HL-60 (cell line): ENCODE measurements at places on chromosomes 12 and 14.

DNA sequence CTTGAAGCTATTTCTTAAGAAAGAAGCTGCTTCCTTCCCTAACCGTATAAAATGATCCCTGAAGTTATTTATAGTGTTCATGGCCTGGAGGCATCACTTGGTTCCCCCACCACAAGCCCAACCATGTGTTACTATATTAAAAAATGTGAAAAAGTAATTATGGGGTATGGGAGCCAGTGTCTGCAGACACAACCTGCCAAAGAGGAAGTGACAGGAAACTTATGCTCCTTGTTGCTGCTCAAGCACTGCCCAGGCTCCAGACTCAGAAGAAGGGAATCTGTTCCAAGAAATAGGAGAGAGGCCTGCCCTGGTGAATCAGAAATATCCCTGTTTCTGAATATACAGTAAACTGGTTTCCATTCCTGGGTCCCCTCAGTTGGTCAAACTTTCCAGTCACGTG lies 217.2 kb upstream of the BMP4 start:
- no peak for DNase-seq

DNA sequence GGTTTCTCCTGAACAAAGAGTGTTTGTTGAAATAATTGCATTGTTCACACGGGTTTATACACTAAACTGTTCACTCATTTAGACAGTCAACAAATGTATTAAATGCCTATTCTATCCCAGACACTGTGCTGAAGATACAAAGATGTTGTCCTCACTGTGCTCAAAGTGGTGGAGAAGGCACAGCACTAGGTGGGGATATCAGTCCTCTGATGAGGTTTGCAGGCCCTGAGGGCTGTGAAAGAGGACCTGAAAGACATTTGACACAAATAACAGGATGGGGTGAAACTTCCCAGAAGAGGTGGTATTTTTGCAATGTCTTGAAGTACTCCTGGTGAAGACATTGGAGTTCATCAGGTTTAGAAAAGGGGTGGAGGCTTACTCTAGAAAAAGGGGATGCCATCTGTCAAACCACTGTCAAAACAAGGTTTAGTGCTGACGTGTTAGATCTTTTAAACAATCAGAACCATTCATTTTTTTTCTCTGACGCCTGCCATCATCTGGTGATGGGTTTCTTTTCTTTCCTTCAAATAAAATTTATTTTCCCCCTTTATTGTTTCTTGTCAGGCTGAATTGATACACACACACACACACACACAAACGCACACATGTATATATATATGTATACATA lies 69.5 kb downstream of the ACSS3 start:
- no peak for DNase-seq

DNA sequence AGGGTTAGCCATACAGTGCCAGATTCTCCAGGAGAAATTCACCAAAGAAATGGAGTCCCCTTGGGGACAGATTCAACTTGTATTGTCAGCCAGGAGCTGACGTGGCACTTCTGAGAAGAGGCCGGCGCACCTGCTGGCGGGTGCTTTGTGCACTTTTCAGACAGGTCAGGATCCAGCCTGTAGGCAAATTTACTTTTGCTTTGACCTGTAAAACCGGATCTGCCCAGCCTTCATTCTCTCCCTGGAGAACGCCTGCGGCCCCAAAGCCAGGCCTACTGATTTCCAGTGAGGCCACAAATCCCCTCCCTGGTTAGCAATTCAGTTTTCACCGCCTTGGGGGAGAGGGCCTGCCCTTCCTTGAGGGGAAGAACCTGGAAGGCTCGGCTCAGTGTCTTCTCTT lies 17.4 kb downstream of the P2RX4 start:
- no peak for DNase-seq

- DNase-seq, result peak; percentile 88
These were observed 54.9 kb downstream of the EID3 start for GRCh38 chr12:104358353-104359003.

DNA sequence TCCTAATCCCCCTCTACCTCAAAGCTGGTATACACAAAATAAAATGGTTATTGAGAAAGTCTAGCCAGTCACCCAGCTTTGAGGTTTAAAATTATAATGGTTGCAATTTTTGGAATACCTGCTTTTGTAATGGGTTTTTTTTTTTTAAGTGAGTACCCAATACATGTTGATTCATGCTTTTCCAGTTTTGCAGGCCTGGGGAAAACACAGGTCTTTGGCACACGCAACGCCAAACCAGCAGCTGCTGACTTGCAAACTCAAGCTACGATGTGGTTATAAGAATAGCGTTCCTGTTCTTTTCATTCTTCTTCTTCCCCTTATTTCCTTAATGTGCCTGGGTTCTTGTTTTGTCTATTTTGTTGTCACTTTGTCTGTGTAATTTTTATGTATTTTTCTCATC lies 233.0 kb downstream of the EGLN3 start:
- no peak for DNase-seq

DNA sequence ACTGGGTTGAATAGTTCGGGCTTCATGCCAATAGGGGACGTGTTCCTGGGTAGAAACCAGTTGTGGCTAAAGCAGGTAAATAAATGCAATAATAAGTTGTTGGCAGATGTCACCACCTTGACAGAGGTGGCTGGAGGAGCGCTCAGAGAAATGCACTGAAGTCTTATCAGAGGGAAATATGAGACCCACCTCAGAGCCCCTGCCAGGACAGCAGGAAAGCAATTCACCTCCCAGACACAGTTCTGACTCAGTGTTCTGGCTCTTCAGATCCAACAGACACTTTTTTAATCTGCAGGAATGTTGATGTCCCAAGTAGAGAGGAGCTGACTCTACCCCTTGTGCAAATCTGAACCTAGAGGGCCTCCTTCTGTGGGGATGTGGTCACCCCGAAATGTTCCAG lies 687.1 kb upstream of the FBXO33 start:
- DNase-seq, result no peak

- DNase-seq, result no peak
These were observed 4.7 kb downstream of the PPP1R1A start for GRCh38 chr12:54583726-54584125.

DNA sequence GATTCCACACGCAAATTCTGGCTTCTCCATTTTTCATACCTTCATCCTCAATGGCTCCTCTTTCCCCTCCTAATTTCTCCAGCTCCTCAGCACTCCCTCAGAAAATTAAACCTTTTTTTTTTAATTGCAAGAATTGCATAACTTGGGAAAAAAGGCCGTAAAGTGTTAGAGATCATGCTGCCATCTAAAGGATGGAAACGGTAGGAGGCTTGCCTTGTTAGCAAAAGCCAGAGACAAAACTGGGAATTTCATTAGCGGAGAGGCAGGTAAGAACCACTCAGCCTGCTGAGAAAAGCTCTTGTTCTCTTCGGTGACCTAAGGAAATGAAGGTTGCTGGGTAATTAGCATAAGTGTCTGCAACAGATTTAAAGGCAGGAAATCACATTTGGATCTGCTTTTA lies 204.3 kb downstream of the AEBP2 start:
- no peak for DNase-seq

GRCh38 chr14:37865719-37866549 lies 270.5 kb downstream of the TTC6 start:
- DNase-seq, result no peak

GRCh38 chr14:64937171-64937820 lies 5.2 kb downstream of the GPX2 start:
- no peak for DNase-seq

GRCh38 chr14:61128382-61129167 lies 147.5 kb downstream of the SLC38A6 start:
- no peak for DNase-seq

DNA sequence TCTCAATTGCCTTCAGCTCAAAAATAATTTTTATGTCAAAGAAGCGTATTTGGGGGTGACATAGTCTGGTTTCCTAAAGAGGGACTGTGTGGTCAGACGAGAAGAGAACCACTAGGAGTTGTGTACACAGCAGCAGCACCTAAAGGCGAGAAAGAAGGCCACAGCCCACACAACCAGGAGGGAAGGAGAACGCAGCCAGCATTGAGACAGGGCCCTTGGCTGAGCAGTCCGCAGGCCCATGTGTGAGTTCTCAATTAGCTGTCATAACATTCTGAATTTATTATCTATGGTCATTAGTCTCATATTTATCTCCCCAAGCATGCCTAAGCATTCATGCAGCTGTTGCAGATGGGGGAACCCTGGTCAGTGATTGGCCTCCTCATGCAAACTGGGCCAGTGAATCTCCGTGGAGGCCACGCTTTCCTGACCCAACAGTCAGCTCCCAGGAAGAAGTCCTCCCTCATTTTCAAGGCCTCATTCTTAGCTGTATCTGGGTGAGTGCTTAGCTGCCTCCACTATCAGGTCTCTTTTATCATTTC lies 81.2 kb upstream of the ATF7IP start:
- no peak for DNase-seq

GRCh38 chr14:37198273-37198598 lies 499 bp downstream of the MIPOL1 start:
- DNase-seq, result no peak

- DNase-seq, result no peak
These were observed 77.0 kb upstream of the BCL11B start for GRCh38 chr14:99348816-99349614.

- no peak for DNase-seq
These were observed 179.2 kb upstream of the PDE3A start for GRCh38 chr12:20188930-20189653.

DNA sequence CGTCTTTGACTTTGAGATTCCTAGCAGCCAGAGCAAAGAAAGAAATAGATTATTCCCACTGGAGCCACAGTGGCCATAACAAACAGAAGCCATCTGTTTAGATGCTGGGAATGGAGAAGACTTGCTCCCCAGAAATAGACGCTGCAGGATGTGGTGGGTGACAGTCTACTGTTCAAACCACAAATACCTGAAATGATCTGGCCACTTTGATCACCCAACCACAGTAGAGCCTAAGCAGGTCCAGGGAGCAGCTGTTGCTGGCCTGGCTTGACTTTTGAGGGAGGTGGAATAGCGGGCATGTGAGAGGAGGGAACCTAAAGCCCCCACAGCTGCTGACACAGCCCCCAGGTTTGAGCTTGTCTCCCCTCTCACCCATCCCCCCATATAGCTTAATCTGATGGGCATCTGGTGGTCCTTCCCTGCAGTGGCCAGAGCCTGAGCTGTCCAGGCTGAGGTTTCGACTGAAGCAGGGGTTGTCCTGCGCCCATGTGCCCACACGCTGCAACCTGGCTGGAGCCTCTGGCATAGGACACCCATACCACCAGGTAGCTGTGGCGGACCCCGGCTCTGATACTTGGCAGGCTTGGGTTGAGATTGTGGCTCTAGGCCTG lies 38.7 kb downstream of the SH2B3 start:
- no peak for DNase-seq

DNA sequence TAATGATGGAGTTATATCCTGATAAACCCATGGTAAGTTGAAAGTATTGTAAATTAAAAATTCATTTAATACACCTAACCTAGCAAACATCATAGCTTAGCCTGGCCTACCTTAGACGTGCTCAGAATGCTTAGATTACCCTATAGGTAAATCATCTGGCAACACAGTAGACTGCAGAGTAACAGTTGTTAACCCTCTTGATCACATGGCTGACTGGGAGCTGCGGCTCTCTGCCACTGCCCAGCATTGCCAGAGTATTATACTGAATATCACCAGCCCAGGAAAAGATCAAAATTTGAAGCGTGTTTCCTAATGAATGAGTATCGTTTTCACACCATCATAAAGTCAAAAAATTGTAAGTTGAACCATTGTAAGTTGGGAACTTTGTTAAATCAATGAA lies 17.8 kb upstream of the TMPRSS12 start:
- no peak for DNase-seq

DNA sequence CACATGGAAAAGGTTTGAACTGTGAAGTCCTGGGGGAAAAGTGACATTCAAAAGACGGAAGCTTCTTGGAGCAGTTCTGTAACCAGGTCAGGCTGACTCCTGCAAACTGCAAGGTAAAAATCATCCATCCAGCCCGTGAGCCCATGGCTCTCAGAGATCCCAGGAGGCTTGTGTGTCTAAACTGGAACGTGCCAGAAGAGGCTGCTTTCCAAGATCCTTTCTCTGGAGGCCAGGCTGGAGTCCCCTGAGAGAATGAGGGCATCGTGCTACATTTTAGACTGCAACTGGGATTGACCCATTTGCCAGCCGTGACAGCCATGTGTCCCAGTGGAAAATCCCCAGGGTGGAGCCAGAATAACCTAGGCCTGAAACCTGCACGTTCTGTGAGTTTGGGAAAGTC lies 7.8 kb upstream of the WSCD2 start:
- DNase-seq, result no peak

GRCh38 chr14:98984719-98985041 lies 287.3 kb downstream of the BCL11B start:
- DNase-seq, result no peak

DNA sequence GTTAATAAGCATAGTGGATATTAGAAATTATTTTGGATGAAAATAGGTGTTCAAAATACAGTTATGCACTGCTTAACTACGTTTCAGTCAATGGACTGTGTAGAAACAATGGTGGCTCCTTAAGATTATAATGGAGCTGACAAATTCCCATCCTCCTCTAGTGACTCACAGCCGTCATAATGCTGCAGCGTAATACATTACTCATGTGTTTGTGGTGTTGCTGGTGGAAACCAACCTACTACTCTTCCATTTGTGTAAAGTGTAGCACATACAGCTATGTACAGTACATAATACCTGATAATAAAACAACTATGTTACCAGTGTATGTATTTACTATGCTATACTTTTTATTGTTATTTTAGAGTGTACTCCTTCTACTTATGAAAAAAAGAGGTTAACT lies 111.2 kb upstream of the TMCC3 start:
- no peak for DNase-seq

GRCh38 chr12:46489951-46490388 lies 117.4 kb upstream of the SLC38A2 start:
- DNase-seq, result no peak

DNA sequence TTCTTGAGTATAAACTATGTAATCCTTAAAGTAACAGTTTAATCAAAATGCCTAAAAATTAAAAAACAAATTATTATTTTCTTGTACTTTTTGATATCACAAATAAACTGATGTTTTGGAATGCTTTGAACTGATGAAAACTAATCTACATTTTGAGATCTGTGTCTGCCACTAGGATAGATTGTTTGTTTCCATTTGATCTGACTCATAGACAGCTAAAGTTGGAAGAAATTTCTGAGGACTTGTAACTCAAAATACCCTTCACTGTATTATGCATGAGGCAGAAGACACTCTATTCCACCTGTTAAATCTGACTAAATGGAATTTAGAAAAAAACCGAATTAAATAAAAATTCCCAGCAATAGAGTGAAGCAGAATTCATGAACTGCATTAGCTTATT lies 1400.0 kb upstream of the FLRT2 start:
- no peak for DNase-seq
